Spinal cord (tissue), 10 donors: ENCODE measurements at places on chromosomes 4 and X. TPM values are rescaled to one million over a fixed set of nuclear protein-coding genes. Genes with fewer than 3 reads are reported as not detected.

Gene KLB
- polyA plus RNA-seq = 0.45 TPM

DNA sequence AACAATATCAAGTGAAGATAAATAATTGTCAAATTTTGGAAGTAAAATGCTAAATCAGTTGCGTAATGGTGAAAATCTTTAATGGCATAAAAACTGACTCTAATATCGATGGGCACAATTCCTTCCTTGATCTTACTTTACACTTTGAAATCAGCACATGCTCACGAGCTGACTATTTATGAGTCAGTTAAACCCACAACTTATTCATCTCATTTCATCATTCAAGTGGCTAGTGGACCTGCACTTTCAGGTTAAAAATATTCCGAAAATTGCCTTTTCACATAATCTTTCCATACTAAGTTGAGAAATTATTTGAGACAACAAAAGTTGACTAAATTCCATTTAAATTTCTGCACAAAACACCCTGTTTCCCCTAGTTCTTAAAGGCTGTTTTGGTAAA, 582.1 kb upstream of the TENM3 start:
- no peaks in the 10 kb centered on the region for H3K4me1 ChIP-seq
- no peak overlapping the region for H3K27ac ChIP-seq

DNA sequence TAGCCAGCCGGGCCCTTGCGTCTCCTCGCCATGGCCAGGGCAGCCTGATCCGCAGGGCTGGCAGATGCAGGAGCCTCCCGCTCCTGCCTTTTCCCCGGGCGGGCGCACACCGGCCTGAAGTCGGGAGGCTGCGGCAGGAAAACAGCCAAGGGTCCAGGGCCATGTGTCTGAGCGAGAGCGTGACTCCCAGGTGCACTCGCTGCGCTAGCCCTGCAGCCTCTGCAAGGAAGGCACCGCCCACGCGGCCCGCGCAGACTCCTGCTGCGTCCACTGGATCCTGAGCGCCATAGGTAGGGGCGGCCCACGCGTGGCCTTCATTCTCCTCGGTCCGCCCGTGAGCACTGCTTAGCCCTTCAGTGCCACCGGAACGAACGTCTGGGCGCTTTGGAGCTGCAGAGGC, 379.9 kb downstream of the TRAM1L1 start:
- no peak for DNase-seq
- H3K4me1 ChIP-seq = no peaks in the 10 kb centered on the region
- no peak overlapping the region for H3K27ac ChIP-seq

Gene UGT2B11
- not detected for polyA plus RNA-seq

- H3K27me3 ChIP-seq = no peaks in the 10 kb centered on the region
- DNase-seq = no peak
- H3K4me3 ChIP-seq = no peak overlapping the region
- no peaks in the 10 kb centered on the region for H3K4me1 ChIP-seq
- no peak overlapping the region for H3K27ac ChIP-seq
- no peaks in the 10 kb centered on the region for H3K36me3 ChIP-seq
Measured at GRCh38 chr4:141294306-141294705, 73.6 kb downstream of the ZNF330 start.

Gene AR
- 3.0 TPM for polyA plus RNA-seq

- no peaks in the 10 kb centered on the region for H3K36me3 ChIP-seq
- no peak for DNase-seq
- no peak within 1 kb of the TSS for H3K27ac ChIP-seq
- peaks cover 7% of the 10 kb centered on the region for H3K4me1 ChIP-seq
Measured at GRCh38 chrX:19514791-19515614, at the start of gene MAP3K15. Gene MAP3K15 (minus strand): TSS chrX:19515508. CDS start chrX:19515261, 247 bp downstream.

Gene NAT8L
- polyA plus RNA-seq = 62.2 TPM

DNA sequence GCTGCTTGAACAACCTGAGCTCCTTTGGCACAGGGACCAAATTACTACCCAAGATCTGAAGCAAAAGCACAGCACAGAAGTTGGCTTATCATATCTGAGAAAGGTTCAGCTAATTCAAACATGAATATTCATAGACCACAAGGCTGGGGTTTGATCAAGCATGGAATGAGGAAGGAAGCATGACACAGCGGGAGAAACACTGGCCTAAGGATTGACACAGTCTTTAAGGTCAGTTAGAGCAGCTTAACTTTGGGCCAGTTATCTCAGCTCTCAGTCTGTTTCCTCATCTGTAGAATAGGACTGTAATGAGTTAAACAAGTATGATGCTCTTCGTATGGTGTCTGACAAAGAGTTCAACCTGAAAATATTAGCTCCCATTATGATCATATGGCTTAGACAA, 88.5 kb upstream of the CBR4 start:
- no peaks in the 10 kb centered on the region for H3K36me3 ChIP-seq
- H3K4me3 ChIP-seq = no peak overlapping the region
- DNase-seq = no peak

DNA sequence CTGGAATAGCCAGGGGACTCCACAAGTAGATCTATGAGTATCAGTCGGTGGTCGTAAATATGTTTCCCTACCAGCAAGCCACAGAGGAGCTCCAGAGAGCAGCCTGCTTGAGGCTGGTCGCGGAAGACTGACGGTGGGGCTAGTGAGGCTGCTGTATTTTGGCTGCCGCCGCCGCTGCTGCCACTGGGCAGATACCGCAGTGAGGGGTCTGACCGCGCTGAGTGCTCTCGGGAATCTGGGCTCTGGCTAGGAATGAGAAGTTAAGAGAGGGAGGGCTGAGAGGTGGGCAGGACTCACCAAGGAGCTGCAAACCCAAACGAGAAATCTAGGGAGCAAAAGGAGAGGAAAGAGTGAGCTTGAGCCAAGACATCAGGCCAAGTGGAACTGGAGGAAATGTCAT, at the start of gene EXOC1L:
Gene EXOC1L, plus strand, starts transcription at position 157 of the 400 bp plus-strand sequence. Its CDS starts 237 bp downstream, at position 394.
- H3K4me3 ChIP-seq = peak within 1 kb of the TSS; percentile 32
- DNase-seq = peak; percentile 33
- H3K4me1 ChIP-seq = peaks cover 3% of the 10 kb centered on the region
- no peaks in the 10 kb centered on the region for H3K27me3 ChIP-seq
- H3K27ac ChIP-seq = no peak within 1 kb of the TSS

Gene DCTD
- 71.8 TPM for polyA plus RNA-seq

DNA sequence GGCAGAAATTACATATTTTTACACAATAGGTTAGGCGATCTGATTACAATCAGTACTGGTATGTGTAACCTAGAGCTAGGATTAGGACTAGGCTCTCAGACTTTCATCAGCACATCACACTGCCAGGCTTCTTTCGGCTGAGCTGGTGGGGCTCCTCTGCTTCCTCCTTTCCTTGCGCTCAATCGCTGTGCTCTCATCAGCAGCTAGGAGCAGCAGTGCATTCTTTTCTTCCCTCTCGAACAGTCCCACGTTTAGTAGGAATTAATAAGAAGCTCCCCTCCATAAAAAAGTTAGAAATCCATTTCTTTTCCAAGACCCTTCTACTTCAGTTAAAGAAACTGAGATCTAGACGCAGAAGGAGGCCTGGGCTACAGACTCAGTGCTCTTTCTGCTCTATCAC, 350.4 kb downstream of the SPRY1 start:
- H3K4me3 ChIP-seq = no peak overlapping the region
- H3K36me3 ChIP-seq = no peaks in the 10 kb centered on the region
- no peaks in the 10 kb centered on the region for H3K27me3 ChIP-seq
- no peaks in the 10 kb centered on the region for H3K4me1 ChIP-seq

DNA sequence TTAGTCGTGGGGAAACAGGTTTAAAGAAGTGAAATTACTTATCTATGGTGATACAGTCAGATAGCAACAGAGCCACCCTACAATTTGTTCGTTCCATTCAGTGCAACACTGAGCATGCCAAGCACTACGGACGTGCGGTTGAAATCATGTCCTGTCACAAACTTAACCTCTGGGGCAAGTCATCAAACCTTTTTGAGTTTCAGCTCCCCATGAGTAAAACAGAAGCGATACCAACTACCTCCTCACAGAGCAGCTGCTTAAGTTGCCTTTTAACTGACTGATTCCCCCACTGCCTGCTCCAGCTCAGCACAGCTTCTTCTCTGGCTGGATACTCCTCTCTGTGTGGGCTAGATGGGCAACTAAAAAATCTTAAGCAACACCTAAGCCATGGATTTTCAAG, 36.0 kb downstream of the LHFPL1 start:
- H3K36me3 ChIP-seq = no peaks in the 10 kb centered on the region
- no peaks in the 10 kb centered on the region for H3K4me1 ChIP-seq
- H3K27me3 ChIP-seq = peaks cover 3% of the 10 kb centered on the region
- no peak overlapping the region for H3K27ac ChIP-seq
- H3K4me3 ChIP-seq = no peak overlapping the region
- DNase-seq = no peak

Gene SPANXD
- polyA plus RNA-seq = not detected

- no peaks in the 10 kb centered on the region for H3K36me3 ChIP-seq
- no peaks in the 10 kb centered on the region for H3K27me3 ChIP-seq
- H3K4me1 ChIP-seq = no peaks in the 10 kb centered on the region
- no peak overlapping the region for H3K4me3 ChIP-seq
Measured at GRCh38 chr4:68593112-68593511, 17.0 kb upstream of the UGT2B17 start.

DNA sequence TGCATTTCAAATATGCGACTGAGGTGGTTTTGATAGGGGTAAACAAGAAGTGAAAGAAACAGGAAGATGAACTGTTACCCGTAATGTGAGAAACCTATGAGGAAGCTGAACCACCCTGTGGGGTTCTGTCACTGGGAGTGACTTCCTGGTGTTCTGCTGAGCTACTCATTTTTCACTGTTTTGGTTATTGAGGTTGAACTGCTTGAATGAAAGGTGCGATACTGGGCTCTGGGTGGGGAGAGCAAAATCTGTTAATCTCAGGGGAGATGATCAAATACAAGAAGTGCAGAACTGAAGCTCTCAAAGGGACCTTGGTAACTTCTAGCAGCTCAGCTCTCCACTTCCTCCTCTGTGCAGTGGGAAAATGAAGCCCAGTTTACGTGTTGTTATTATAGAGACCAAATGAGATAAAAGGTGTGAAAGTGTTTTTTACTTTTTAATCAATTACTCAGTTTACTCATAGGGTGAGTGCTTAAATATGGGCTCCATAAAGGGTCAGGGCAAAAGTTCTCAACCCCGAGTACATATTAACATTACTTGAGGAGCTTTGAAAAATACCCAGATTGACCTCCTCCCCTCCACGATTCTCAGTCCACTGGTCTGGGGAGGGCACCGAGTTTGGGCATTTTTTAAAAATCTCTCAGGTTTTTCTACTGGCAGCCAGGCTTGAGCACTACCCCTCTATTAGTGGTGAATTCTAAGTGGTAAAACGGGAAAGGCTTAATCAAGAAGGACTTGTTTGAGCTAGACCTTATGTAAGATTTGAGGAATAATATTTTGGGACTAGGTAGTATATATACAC, 66.7 kb downstream of the COQ2 start:
- H3K4me1 ChIP-seq = peaks cover 6% of the 10 kb centered on the region
- DNase-seq = no peak
- no peaks in the 10 kb centered on the region for H3K36me3 ChIP-seq
- H3K27me3 ChIP-seq = no peaks in the 10 kb centered on the region
- no peak overlapping the region for H3K4me3 ChIP-seq
- H3K27ac ChIP-seq = no peak overlapping the region

DNA sequence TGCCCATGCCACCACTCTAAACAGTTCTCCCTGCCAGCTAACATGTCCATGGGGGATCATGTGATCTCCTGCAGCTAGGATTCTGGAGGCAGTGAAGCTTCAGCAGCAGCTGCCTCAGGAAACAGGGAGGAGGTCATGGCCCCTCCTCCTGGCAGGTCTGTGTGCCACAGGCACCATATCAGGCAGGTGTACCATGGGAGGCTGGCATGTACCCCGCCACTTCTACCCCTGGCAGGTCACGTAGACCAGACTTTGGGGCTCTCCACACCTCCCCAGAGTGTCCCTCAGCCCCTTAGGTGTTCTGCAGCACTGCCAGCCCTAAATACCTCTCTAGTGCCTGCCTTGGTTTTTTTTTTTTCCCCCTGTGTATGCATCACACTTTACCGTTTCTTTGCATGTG, 110.5 kb upstream of the FAM47C start:
- DNase-seq = no peak
- H3K4me3 ChIP-seq = no peak overlapping the region
- no peaks in the 10 kb centered on the region for H3K4me1 ChIP-seq
- no peaks in the 10 kb centered on the region for H3K27me3 ChIP-seq
- H3K27ac ChIP-seq = no peak overlapping the region
- H3K36me3 ChIP-seq = no peaks in the 10 kb centered on the region

DNA sequence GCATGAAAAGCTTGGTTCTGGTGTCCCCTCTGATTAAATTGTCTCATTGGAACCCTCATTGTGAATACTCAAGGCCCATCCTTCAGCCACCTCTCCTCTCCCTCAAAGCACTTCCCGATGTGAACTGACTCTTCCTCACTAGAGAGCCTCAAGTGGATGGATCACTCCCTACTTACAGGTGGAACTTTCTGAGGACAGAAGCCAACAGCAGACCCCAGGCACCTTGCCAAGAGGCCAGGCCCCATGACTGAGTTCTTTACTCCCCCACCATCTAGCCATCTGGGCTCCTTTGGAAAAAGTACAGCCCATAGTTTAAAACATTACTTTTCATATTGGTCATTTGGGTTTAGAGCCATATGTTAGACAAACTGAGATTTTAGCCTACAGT, 224.1 kb downstream of the SHROOM3 start:
- peaks cover 2% of the 10 kb centered on the region for H3K36me3 ChIP-seq
- no peaks in the 10 kb centered on the region for H3K4me1 ChIP-seq
- H3K27ac ChIP-seq = no peak overlapping the region
- H3K4me3 ChIP-seq = no peak overlapping the region

Gene GPC4
- polyA plus RNA-seq = 15.5 TPM
